ENCODE measurements at places on chromosomes 1 and 21. TPM values are rescaled to one million over a fixed set of nuclear protein-coding genes. Genes with fewer than 3 reads are reported as not detected.

The ZFP69B gene
- polyA plus RNA-seq = 0.49 TPM

The UBL4B gene
- polyA plus RNA-seq = not detected

The GPR61 gene
- polyA plus RNA-seq = not detected

The ITLN1 gene
- 0.04 TPM for polyA plus RNA-seq

The KRTAP10-4 gene
- not detected for polyA plus RNA-seq

The TCHH gene
- 0.13 TPM for polyA plus RNA-seq

The HAX1 gene
- 78.3 TPM for polyA plus RNA-seq

The RBP7 gene
- polyA plus RNA-seq = 66.9 TPM

The AK4 gene
- 24.0 TPM for polyA plus RNA-seq
